ENCODE measurements at places on chromosomes 6 and 20. TPM values are rescaled to one million over a fixed set of nuclear protein-coding genes. Genes with fewer than 3 reads are reported as not detected.

Gene SYCP2L
- 2.9 TPM for total RNA-seq

- DNase-seq, result no peak
- H3K27ac ChIP-seq, result no peak overlapping the region
- H3K4me1 ChIP-seq, result peaks cover 20% of the 10 kb centered on the region
These were observed 79.0 kb downstream of the NRSN1 start for GRCh38 chr6:24205020-24205492.

GRCh38 chr6:44594481-44594880, 207.0 kb downstream of the CDC5L start:
- H3K36me3 ChIP-seq, result no peaks in the 10 kb centered on the region
- H3K4me1 ChIP-seq, result no peaks in the 10 kb centered on the region
- H3K27ac ChIP-seq, result no peak overlapping the region

- no peaks in the 10 kb centered on the region for H3K4me1 ChIP-seq
- no peak for DNase-seq
- H3K27me3 ChIP-seq, result no peaks in the 10 kb centered on the region
- H3K36me3 ChIP-seq, result no peaks in the 10 kb centered on the region
- no peak overlapping the region for H3K4me3 ChIP-seq
- no peak overlapping the region for H3K27ac ChIP-seq
These were observed 940.6 kb upstream of the FLRT3 start for GRCh38 chr20:15278041-15278440.

- DNase-seq, result no peak
- H3K36me3 ChIP-seq, result no peaks in the 10 kb centered on the region
- no peak overlapping the region for H3K4me3 ChIP-seq
- H3K27ac ChIP-seq, result no peak overlapping the region
- no peaks in the 10 kb centered on the region for H3K27me3 ChIP-seq
- no peaks in the 10 kb centered on the region for H3K4me1 ChIP-seq
These were observed 37.9 kb downstream of the IPCEF1 start for GRCh38 chr6:154318721-154319120.

Measured in esophagus muscularis mucosa (tissue), 4 donors.